Small intestine (tissue), 16 donors: ENCODE measurements at places on chromosomes 16 and 17. TPM values are rescaled to one million over a fixed set of nuclear protein-coding genes. Genes with fewer than 3 reads are reported as not detected.

DNA sequence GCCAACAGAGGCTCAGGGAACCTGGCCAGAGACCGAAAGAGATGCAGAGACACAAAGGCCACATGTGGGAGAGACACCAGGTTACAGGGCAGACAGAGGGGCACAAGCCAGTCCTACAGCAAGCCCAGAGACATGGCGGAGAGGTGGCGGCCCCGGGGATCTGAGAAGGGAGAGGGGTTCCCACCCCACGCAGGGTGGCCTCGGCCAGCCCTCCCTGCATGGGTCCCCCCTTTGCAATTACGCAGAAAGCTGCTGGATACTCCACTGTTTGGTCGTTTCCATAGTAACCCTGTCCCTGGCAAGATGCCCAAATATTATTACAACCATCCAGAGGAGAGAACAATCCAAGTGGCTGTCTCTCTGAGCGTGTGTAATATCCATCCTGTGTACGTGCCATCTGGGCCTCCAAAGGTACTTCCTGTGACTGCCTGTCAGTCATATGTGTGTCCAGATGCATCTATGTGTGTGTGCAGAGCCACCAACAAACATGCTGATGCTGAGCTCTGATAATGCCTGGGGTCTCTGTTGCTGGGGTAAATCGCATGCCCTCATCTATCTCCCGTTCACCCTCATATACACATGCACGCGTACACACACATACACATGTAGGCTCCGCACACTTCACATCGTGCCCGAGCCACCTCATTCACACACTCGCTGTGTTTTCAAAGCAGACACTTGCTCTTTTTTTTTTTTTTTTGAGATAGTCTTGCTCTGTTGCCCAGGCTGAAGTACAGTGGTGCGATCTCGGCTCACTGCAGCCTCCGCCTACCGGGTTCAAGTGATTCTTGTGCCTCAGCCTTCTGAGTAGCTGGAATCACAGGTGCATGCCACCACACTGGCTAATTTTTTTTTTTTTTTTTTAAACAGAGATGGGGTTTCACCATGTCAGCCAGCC is 5.5 kb downstream of the PCGF2 start:
- H3K4me3 ChIP-seq = no peak overlapping the region
- no peaks in the 10 kb centered on the region for H3K4me1 ChIP-seq
- peak; percentile 93 for DNase-seq
- H3K27me3 ChIP-seq = no peaks in the 10 kb centered on the region
- H3K36me3 ChIP-seq = peaks cover 52% of the 10 kb centered on the region

GRCh38 chr16:27465483-27465879 is 63.5 kb downstream of the IL21R start:
- H3K27ac ChIP-seq = peak overlapping the region; percentile 89
- H3K4me3 ChIP-seq = no peak overlapping the region
- H3K36me3 ChIP-seq = peaks cover 21% of the 10 kb centered on the region
- DNase-seq = peak; percentile 34
- no peaks in the 10 kb centered on the region for H3K27me3 ChIP-seq
- H3K4me1 ChIP-seq = peaks cover 26% of the 10 kb centered on the region

- H3K4me3 ChIP-seq = no peak overlapping the region
- H3K36me3 ChIP-seq = peaks cover 9% of the 10 kb centered on the region
- no peak for DNase-seq
These were observed 60.3 kb downstream of the IL21R start for GRCh38 chr16:27462200-27462845.

DNA sequence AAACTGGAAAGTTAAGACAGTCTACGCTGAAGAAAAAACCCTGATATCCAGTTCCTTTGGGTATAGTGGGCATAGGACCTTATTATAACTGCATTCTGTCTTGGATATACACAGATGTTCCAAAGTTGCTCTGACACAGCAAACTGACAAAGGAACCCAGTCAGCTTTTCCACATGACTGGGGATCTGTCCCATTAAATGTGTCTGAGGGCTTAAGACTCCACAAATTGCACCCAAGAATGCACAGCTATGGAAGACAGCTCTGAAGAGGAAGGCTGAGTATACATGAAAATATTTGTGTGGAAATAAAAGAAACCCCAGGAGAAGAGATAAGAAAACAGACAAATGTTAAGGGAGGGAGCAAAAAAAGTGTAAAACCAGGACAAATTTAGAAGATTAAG is 114.1 kb downstream of the SPAG9 start:
- H3K27me3 ChIP-seq = no peaks in the 10 kb centered on the region
- H3K4me3 ChIP-seq = no peak overlapping the region
- H3K27ac ChIP-seq = no peak overlapping the region

KIF1C gene
- polyA plus RNA-seq = 67.4 TPM

GRCh38 chr17:17837380-17837821 is 615 bp upstream of the SREBF1 start:
- peak overlapping the region; percentile 94 for H3K4me3 ChIP-seq
- peak; percentile 37 for DNase-seq
- peaks cover 11% of the 10 kb centered on the region for H3K4me1 ChIP-seq
- no peaks in the 10 kb centered on the region for H3K27me3 ChIP-seq
- H3K27ac ChIP-seq = peak overlapping the region; percentile 99
- peaks cover 2% of the 10 kb centered on the region for H3K36me3 ChIP-seq

DNA sequence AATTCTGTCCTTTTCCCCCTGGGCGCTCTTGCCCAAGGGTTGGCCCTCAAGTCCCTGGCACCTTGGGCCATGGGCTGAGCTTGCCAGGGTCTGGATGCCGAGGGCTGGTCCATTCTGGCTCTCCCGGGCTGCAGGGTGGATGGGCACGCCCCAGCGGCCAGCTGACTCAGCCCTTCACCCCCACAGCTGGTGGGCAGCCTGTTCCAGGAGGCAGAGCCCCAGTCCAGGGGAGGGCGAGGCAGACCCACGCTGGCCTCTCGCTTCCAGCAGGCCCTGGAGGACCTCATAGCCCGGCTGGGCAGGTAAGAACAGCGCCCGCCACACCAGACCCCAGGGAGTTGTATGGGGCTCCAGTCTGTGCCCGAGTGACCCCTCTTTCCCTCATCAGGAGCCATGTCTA is 15.0 kb downstream of the MYO15B start:
- H3K27ac ChIP-seq = no peak overlapping the region
- H3K4me3 ChIP-seq = no peak overlapping the region
- no peaks in the 10 kb centered on the region for H3K27me3 ChIP-seq
- H3K36me3 ChIP-seq = no peaks in the 10 kb centered on the region

MT4 gene
- not detected for polyA plus RNA-seq

- no peaks in the 10 kb centered on the region for H3K4me1 ChIP-seq
- H3K27me3 ChIP-seq = no peaks in the 10 kb centered on the region
- no peak overlapping the region for H3K27ac ChIP-seq
These were observed 16.4 kb upstream of the TMED6 start for GRCh38 chr16:69367980-69368379.

DNA sequence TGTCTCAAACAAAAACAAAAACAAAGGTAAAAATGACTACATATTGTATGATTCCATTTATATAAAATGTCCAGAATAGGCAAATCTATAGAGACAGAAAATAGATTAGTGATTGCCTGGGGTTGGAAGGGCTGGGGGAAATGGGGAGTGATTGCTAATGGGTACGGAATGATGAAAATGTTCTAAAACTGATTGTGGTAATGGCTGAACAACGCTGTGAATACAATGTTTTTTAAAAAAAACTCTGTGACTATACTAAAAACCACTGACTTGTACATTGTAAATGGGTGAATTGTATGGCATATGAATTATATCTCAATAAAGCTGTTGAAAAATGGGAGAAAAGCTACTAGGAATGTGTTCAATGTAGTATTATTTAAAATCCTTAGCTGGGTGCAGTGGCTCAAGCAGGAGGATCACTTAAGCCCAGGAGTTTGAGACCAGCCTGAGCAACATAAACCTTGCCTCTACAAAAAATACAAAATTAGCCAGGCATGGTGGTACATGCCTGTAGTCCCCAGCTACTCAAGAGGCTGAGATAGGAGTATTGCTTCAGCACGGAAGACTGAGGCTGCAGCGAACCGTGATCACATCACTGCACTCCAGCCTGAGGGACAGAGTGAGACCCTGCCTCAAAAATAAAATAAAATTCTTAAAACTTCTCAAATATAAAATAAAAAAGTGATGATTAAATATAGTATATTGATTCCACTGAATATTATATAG is 47.9 kb downstream of the TOM1L2 start:
- no peak for DNase-seq
- H3K27ac ChIP-seq = no peak overlapping the region
- H3K4me3 ChIP-seq = no peak overlapping the region
- no peaks in the 10 kb centered on the region for H3K27me3 ChIP-seq
- H3K4me1 ChIP-seq = no peaks in the 10 kb centered on the region

ZP2 gene
- polyA plus RNA-seq = 0.01 TPM

TMEM88 gene
- polyA plus RNA-seq = 17.5 TPM

DNA sequence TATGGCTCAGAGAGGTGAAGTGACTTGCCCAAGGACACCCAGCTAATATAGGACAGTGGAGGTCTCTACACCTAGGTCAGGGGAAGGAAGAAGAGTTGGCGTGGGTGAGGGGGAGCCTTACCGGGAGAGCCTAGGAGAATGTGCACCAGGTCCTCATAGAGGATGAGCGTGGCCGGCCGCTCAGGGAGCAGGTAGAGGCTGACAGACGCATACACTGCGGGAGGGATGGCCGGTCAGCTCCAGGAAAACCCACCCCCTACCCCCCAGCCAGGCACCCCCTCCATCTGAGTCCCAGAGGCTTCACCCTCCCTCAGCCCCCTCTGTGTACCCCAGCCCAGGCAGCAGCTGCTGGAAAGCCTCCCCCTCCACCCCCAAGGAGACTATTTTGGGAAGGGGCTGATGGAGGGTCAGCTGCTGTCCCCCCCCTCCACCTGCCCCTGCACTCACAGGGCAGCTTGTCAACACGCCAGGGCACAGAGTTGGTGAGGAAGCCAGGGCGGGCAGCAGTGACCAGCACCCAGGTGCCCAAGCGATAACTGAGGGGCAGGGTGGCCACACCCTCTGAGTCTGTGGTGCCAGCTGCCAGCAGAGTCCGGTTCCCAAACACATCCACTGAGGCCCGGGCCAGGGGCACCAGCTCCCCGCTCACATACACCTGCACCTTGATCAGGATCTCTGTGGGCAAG is 4.1 kb downstream of the FAM171A2 start:
- H3K27me3 ChIP-seq = peaks cover 3% of the 10 kb centered on the region
- H3K36me3 ChIP-seq = no peaks in the 10 kb centered on the region
- no peak overlapping the region for H3K27ac ChIP-seq
- no peak for DNase-seq
- no peak overlapping the region for H3K4me3 ChIP-seq
